ENCODE measurements at places on chromosomes 2 and 18.

DNA sequence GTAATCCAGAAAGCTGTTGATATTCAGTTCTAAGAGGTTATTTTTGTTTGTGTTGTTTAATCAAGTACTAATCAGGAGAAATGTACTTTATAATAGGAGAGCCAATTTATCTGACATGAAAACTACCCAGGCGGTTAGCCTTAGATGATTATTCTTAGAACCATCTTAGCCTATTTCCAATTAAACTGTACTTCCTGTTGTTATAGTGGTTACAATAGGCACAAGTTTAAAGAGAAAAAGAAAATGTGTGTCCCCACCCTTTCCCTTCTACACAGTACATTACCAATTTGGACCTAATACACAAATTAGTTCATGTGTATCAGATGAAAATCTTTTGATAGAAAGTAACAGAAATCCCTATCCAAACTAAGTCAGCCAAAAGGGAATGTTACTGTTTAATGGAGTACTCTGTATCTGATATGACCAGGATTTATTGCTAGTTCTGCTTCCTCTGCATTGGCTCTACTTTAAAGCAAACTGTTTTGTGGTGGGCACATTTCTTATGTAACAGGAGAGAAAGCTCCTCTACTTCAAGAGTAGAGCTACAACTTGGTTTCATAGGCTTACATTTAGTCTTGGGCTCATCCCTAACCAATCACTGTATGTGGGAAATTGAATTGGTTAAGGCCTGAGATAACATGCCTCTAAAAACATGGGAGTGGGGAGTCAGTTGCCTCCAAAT is 217.9 kb downstream of the UBE2E3 start:
- DNase-seq: peak; percentile 55

- DNase-seq: no peak
Observed at GRCh38 chr18:63433334-63433866, 11.1 kb upstream of the VPS4B start.

- DNase-seq: no peak
Observed at GRCh38 chr18:74149878-74150277, 1.6 kb downstream of the TIMM21 start.

DNA sequence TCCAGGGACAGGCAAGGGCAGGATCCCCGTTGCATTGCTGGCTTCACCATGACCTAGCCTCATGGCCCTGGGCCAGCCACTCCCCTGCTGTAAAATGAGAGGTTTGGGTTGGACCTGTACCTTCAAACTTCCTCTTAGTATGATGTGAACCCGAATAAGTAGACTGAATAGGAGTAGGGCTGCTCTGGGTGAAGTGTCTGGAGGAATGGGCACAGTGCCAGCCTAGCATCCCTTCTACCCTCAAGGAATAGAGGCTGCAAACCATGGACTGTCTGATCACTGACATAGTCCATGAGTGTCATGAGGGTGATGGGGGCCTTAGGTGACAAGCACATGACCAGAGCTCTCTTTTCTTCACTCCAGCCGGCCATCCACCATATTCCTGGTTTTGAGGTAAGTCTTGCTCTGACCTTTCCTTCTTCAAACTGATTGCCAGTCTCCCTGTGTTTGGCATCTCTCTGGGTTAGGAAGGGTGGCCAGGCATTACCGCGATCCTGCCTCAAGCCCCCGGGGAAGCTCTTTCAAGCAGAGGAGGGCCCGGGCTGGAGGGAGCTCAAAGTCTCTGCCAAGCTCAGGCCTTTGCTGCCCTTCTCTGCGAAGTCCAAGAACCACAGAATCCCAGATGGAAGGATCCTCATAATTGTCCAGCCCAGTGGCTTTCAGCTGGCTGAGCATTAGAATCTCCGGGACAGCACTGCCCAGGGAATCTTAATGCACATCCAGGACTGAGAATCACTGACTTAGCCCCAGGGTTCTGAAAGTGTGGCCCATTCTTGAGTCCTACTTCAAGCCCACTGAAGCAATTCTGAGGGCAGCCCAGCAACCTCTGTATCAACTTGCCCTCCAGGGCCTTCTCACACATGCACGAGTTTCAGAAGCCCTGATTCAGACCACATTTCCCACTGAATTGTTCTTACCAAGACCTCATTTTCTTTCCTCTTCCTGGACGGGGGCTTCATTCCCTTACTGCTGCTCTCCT is 148.1 kb downstream of the DYSF start:
- no peak for DNase-seq

- no peak for DNase-seq
Observed at GRCh38 chr2:8509621-8510020, 172.2 kb upstream of the ID2 start.

DNA sequence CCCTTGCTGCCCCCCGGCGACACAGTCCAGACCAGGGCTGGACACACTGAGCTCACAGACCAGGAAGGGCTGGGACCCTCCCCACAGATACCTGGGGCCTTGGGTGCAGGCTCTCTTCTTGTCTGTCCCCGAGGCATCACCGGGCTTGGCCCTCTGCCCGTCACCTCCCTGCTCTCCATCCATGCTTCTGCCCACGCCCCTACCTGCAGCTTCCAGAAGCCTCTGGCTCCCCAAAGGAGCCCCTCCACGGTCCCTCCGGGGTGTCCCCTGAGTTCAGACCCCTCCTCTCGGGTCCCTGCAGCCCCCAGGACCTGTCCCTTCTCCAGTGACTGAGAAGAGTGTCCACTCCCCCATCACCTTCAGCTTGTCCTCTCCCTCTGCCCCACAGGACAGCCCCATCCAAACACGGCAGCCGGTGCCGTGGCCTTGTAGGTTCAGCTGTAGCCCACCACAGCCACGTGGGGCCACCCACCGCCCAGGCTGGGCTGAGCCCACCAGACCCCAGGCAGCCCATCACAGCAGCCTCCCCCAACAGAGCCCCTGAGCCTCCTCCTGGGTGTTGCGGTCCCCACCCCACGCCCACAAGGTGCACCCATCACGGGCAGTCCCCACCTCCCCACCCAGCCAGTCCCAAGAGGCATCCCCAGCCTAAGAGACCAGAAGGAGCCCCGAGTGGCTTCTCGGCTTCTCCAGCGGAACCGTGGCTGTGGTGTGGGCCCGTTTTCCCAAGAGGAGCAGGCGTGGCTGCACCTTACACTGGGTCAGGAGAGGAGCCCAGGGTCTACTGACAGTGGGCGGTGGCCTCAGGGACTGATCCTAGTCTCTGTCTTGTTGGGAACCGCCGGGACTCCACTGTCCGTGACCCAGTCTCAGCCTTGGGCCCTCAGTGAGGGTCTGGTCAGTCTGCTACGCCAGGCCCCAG is 53.1 kb downstream of the RAMP1 start:
- no peak for DNase-seq

- no peak for DNase-seq
Observed at GRCh38 chr18:31204166-31204565, 41.5 kb upstream of the DSC1 start.

- no peak for DNase-seq
Observed at GRCh38 chr18:58394046-58394445, 234.8 kb downstream of the ALPK2 start.

GRCh38 chr18:56128153-56128791 is 510.1 kb downstream of the TXNL1 start:
- no peak for DNase-seq

- DNase-seq: no peak
Observed at GRCh38 chr2:206887745-206888144, 51.6 kb upstream of the CPO start.

GRCh38 chr2:100073110-100073509 is 69.3 kb downstream of the AFF3 start:
- DNase-seq: no peak

GRCh38 chr2:104577143-104577542 is 276.8 kb upstream of the POU3F3 start:
- DNase-seq: no peak

GRCh38 chr2:228841877-228842276 is 429.2 kb downstream of the PID1 start:
- no peak for DNase-seq

GRCh38 chr2:121309801-121310200 is 24.8 kb upstream of the TFCP2L1 start:
- DNase-seq: peak; percentile 99

DNA sequence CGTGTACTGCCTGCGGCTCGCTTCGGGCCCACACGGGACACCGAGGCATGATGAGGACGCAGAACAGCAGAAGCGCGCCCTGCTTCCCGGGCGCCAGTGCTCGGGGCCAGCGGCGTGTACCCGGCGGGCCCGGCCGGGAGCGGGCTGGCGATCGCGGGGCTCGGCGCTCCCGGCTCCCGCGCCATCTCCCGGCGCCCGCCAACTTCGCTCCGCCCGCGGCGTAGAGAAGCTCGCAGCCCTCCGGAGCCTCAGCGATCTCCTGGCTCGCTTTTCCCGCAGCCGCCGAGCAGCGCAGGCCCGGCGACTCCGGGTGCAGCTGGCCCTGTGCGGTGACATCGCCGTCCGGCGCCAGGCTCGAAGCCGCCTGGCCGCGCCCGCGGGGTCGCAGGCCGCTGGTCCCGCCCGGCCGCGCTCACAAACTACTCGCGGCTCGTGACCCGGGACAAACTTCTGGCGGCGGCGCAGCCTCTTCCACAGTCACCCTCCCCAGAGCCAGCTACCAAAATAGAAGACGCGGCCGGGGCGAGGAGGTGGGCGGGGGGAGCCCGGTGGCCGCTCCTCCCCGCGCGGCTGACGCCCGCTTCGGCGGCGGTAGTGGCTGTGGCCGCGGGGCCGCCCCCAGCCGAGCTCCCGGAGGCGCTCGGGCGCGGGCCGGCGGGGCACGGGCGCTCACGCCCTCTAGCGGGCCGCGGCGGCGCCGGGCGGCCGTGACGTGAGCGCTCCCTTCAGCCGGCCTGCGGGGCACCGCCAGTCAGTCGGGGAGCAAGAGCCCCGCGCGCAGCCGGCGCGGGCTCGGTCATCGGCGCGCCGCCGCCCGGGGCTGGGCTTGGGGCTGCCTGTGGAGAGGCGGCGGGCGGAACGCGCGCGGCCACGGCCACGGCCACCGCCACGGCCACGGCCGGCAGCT is at the start of gene PTPRM:
PTPRM (plus strand) TSS at position 750 of the 907 bp plus-strand sequence. CDS start 503 bp downstream, outside the sequence.
- DNase-seq: peak; percentile 86

- DNase-seq: peak; percentile 58
Observed at GRCh38 chr18:7221424-7222155, 9.3 kb upstream of the LRRC30 start.

- no peak for DNase-seq
Observed at GRCh38 chr2:58155160-58155778, 85.9 kb downstream of the FANCL start.

GRCh38 chr2:239690651-239691631 is 290.1 kb upstream of the HDAC4 start:
- no peak for DNase-seq

GRCh38 chr18:62737241-62737873 is 22.0 kb downstream of the PHLPP1 start:
- DNase-seq: no peak

All from common myeloid progenitor, CD34-positive (primary cell).